ENCODE measurements at places on chromosomes 1 and 21.
A peak's percentile ranks its signal among the peaks of the same experiment; 100 is the strongest.

DNA sequence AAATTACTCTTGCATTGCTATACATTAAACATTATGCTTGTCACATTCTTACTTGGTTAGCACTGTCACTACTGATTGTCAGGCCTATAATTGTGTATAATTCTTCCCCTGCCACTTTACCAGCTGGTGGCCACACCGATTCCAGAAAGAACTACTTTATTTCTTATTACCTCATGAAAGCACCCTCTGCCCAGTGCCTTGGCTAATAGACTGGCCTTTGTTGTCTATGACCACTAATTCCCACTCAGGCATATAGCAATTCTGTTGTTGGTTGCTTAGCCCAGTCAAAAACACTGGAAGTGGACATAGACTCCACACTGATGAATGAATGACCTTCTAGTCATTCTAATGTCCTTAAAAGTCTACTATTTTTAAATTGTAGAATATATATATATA, 35.6 kb downstream of the MRPL39 start:
- no peaks in the 10 kb centered on the region for H3K27me3 ChIP-seq
- peaks cover 73% of the 10 kb centered on the region for H3K4me1 ChIP-seq
- H3K36me3 ChIP-seq = peaks cover 61% of the 10 kb centered on the region
- peak overlapping the region; percentile 96 for H3K27ac ChIP-seq

DNA sequence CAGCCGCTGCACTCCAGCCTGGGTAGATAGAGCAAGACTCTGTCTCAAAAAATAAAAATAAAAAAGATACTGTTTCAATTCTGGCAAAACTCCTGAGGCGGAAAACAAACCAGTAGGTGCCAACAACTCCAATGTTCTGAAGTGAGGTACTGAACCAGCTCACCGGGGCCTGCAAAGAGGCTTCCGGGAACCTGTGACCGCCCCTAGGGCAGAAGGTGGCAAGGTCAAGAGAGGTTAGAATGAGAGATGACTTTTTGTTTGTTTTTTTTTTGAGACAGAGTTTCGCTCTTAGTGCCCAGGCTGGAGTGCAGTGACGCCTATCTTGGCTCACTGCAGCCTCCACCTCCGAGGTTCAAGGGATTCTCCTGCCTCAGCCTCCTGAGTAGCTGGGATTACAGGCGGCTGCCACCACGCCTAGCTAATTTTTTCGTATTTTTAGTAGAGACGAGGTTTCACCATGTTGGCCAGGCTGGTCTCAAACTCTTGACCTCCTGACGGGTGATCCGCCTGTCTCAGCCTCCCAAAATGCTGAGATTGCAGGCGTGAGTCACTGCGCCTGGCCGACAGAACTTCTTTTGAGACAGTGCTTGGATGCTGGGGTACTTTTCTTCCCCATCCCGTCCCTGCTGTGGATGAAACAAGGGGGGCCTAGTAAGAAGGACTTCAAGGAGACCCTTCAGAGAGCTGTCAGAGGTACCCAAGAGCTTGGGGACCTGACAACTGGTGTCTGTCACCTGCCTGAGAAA, 91.9 kb upstream of the SLC25A33 start:
- DNase-seq = no peak
- no peaks in the 10 kb centered on the region for H3K36me3 ChIP-seq
- no peak overlapping the region for H3K27ac ChIP-seq
- peaks cover 13% of the 10 kb centered on the region for H3K4me1 ChIP-seq

DNA sequence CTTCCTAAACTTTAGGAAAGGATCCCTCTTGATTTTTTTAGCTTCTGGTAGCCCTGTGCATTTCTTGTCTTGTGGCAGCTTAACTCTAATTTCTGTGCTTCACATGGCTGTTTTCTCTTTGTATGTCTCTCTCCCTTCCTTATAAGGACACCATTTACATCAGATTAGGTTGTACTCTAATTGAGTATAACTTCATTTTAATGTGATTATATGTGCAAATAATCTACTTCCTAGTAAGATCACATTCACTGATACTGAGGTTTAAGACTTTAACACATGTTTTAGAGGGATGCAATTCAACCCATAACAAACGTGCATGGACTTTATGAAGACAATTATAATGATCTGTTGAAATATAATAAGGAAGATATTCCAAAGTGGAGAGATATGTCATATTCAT, 46.7 kb downstream of the RGS4 start:
- no peak overlapping the region for H3K4me3 ChIP-seq
- H3K36me3 ChIP-seq = no peaks in the 10 kb centered on the region
- peaks cover 3% of the 10 kb centered on the region for H3K27me3 ChIP-seq
- DNase-seq = no peak
- no peak overlapping the region for H3K27ac ChIP-seq

DNA sequence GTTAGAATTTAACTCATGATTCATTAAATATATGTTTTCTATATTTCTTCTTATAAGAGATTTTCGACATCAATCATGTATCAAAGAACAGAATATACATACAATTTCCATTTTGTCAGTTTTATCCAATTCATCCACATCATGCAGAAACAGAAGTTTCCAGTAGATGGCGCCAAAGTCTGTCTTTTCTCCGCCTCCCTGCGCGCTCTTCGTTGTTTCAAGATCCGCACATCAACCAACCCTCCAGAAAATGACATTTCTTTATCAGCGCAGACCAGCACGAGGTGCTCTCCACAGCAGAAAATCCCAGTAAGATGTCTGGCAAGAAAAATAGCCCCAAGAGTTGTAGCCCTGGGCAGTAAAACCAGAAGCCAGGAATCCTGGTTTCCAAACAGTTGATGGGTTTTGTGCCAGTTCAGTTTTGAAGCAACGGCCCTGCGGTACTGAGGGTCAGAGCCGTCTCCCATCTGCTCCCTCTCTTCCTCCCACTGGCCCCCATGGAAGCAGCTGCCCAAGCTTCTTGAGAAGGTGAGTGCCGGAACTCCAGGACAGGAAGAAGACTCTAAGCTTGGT, 38.6 kb upstream of the GPR137B start:
- no peaks in the 10 kb centered on the region for H3K36me3 ChIP-seq
- no peaks in the 10 kb centered on the region for H3K27me3 ChIP-seq
- peak; percentile 21 for DNase-seq
- no peak overlapping the region for H3K4me3 ChIP-seq
- no peak overlapping the region for H3K27ac ChIP-seq

- H3K4me1 ChIP-seq = peaks cover 5% of the 10 kb centered on the region
- peaks cover 4% of the 10 kb centered on the region for H3K36me3 ChIP-seq
- no peak for DNase-seq
- peaks cover 14% of the 10 kb centered on the region for H3K27me3 ChIP-seq
Observed at GRCh38 chr1:86757272-86757984, 53.1 kb downstream of the SH3GLB1 start.

DNA sequence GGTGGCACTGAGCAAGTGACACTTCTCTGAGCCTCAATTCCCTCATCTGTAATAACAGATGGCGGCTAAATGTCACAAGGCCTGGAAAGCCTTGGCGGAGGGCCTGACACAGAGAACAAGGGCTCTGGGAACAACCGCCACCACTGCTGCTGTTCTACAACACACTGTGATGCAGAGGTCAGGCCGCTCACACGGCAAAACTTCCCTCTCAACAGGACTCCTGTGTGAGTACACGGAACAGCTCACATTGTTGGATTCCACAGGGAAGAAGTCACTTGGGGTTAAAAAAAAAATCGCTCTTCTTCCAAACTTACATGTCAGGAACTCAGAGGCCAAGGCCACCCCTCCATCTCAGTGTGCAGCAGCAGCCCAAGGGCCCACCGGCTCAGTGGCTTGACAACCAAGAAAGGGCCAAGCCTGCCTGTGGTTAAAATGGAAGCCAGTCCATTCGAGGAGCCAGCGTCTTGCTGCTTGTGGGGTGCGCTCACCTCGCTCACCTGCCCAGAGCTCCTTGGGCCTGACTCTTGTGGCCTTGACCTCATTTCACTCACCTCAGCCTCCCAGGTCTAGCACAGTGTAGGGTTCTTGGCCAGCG, 101.1 kb downstream of the RAVER2 start:
- H3K36me3 ChIP-seq = peaks cover 51% of the 10 kb centered on the region
- H3K4me3 ChIP-seq = no peak overlapping the region
- peak overlapping the region; percentile 37 for H3K27ac ChIP-seq
- no peaks in the 10 kb centered on the region for H3K27me3 ChIP-seq
- H3K4me1 ChIP-seq = peaks cover 12% of the 10 kb centered on the region

- H3K4me1 ChIP-seq = peaks cover 67% of the 10 kb centered on the region
- H3K27me3 ChIP-seq = peaks cover 15% of the 10 kb centered on the region
- peak overlapping the region; percentile 27 for H3K27ac ChIP-seq
- peaks cover 57% of the 10 kb centered on the region for H3K36me3 ChIP-seq
- DNase-seq = no peak
Observed at GRCh38 chr1:31623365-31623764, 5.9 kb downstream of the HCRTR1 start.

DNA sequence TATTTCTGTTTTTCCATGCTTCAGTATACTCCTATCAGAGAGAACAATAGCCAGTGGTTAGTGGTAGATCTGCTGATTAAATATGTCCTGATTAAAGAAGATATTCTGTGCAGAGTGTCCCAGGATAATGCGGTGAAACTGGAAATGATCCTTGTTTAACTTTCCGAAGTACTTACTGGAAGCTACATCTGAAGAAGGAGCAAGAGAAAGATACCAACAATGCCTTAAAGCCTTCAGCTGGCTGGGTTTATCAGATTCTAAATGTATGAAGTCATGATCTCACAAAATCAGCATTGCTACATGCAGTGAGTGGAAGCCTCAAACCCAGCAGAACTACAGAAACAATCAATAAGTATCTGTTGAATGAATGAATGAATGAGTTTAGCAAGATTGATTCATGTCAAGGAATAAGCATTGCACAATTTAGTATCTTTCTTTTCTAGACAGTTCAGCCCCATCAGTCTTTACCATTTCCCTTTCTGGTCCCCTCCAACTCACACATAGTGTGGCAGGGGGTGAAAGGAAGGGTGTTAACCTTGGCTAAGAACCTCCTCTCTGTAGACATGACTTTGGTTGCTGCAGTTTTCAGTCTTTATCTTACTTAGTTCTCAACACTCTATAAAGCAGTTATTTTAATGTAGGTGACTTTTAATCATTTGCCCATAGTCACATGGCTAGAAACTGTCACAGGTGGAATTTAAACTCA, 24.7 kb upstream of the DNASE2B start:
- no peak for DNase-seq
- no peaks in the 10 kb centered on the region for H3K4me1 ChIP-seq
- no peak overlapping the region for H3K4me3 ChIP-seq
- H3K27ac ChIP-seq = no peak overlapping the region
- no peaks in the 10 kb centered on the region for H3K36me3 ChIP-seq

DNA sequence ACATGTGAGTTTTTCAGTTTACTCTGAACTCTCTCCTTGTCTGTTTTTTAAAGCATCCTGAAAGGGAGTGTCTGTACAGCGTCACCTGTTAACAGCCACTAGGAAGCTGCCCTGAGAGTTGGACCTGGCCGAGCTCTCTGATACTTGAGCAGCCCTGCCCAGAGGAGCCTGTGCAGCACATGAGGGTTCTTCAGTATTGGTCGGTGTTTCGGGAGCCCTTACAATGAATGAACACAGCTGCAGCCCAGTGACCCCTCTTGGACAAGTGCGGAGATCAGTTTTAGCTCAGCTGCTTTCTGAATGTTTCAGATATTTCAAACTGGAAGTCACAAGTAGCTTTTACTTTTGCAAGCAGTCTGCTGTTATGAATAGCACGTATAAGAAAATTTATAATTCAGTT, 39.2 kb downstream of the ADARB1 start:
- H3K27me3 ChIP-seq = no peaks in the 10 kb centered on the region
- no peak for DNase-seq
- peaks cover 61% of the 10 kb centered on the region for H3K4me1 ChIP-seq
- no peak overlapping the region for H3K27ac ChIP-seq
- H3K36me3 ChIP-seq = peaks cover 28% of the 10 kb centered on the region

DNA sequence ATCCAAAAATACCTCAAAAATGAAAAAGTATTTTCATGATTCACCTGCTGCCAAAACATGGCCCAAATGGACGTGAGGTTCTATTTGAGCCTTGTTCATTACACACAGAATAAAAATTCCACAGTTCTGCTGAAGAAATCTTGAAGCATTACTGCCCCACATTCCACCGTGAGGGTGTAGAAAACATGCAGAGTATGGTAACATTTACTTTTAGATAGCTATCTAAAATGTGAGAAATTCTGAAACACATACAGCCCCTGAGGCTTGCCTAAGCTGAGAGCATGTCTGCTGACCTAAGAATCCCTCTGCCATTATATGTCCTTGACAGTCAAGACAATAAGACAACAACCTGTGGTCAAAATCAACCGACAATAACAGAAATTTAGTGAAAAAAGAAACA, 186.5 kb downstream of the DSCAM start:
- no peaks in the 10 kb centered on the region for H3K27me3 ChIP-seq
- no peaks in the 10 kb centered on the region for H3K4me1 ChIP-seq
- no peaks in the 10 kb centered on the region for H3K36me3 ChIP-seq
- DNase-seq = no peak
- no peak overlapping the region for H3K4me3 ChIP-seq

DNA sequence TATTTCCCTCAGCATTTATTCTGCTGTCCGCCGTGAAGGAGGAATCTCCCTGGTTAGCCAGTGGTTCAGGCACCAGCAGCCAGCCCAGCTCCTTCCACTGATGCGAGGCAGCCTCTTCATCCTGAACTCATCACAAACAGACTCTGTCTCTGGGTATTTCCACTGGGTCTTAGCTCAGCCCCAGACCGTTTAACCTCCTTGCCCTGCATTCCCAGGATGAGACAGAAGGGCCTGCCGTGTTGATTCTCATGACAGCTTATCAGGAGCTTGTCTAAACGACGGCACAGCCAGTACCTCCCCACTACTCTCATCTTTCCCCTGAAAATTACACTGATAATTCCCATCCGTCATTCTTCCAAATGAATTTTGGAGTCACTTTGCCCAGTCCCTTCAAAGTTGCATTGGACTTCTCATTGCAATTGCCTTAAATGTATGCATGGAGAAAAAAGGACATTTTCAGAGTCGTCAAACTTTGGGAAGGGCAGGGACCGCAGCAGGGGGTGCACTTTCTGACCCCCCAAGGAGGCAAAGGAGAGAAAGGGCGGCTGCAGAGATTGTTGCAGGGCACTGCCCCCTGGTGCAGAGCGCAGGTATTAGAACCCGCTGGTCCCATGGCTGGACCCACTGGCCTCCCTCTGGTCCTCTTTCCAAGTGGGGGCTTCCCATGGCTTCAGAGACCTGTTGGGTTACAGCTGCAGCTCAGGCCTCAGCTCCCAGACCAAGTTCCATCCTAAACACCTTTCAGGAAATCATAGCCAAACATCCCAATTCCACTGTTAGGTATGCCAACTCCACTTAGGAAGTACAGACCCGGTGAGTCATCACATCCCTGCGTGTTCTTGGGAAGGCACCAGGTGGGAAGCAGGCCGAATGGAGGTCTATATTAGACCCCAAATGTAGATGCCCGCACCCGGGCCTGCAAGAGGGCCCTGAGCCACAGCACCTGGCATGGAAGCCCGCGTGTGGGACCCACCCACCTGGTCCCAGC, 3.7 kb upstream of the MEGF6 start:
- peaks cover 33% of the 10 kb centered on the region for H3K27me3 ChIP-seq
- H3K27ac ChIP-seq = no peak overlapping the region
- no peaks in the 10 kb centered on the region for H3K36me3 ChIP-seq
- no peak overlapping the region for H3K4me3 ChIP-seq
